DMS153 (cell line): ENCODE measurements at places on chromosomes 6 and 20.

GRCh38 chr20:31569163-31570020 is 35.7 kb upstream of the ID1 start:
- DNase-seq, result no peak

GRCh38 chr6:683742-684440 is 9.0 kb downstream of the EXOC2 start:
- peak; percentile 46 for DNase-seq

- DNase-seq, result no peak
These were observed 157.0 kb downstream of the GJA1 start for GRCh38 chr6:121592261-121592935.

DNA sequence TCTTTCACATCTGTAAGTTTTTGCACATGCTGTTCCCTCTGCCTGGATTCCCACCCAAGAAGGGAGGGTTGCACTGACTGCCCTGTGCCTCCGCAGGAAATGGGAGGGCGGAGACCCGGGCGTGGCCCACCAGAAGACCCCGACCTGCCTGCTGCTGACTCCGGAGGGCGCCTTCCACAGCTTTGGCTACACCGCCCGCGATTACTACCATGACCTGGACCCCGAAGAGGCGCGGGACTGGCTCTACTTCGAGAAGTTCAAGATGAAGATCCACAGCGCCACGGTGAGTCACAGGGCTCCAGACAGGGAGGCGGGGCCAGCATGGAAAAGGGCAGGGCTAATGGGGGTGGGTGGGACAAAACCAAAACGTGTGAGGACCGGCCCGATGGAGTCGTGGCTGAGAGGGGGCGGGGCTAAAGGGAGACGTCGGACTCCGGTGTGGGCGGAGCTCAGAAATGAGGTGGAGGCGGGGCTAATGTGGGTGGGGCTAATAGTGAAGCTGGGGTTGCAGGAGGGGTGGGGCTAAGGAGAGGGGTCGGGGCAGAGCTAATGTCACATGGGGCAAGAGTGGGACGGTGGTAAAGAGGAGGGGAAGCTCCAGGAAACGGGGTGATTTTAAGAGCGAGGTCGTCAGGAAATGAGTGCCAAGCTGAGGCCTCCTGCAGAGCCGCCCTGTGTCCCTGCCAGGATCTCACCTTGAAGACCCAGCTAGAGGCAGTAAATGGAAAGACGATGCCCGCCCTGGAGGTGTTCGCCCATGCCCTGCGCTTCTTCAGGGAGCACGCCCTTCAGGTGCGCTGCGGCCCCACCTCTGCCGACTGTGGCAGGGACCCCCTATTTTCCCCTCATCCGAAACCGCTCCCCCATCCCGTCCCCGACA is 12.6 kb downstream of the HSPA12B start:
- DNase-seq, result peak; percentile 74

- DNase-seq, result no peak
These were observed 220.9 kb downstream of the KIF16B start for GRCh38 chr20:16352321-16352720.

GRCh38 chr6:7260291-7261031 is 52.5 kb downstream of the SSR1 start:
- no peak for DNase-seq

- no peak for DNase-seq
These were observed 258.6 kb upstream of the SPTLC3 start for GRCh38 chr20:12750221-12750620.

- DNase-seq, result no peak
These were observed 22.9 kb upstream of the DDR1 start for GRCh38 chr6:30861257-30862048.

GRCh38 chr6:17417817-17418216 is 24.4 kb downstream of the CAP2 start:
- DNase-seq, result no peak

- DNase-seq, result no peak
These were observed 92.7 kb downstream of the EDN3 start for GRCh38 chr20:59393142-59393541.

DNA sequence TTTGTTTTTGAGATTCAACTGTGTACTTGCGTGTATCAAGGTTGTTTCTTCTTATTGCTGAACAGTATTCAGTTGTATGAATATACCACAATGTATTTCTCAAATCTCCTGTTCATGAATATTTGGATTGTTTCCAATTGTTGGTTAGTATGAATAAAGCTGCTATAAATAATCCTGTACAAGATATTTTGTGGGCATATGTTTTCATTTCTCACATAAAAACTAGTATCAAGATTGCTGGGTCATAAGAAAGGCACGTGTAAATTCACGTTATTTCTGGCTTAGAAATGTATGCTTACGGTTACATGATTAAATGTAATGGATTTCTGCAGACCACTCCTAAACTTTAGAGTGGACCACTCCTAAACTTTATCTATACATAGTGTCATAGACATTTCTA is 96.6 kb downstream of the BTBD3 start:
- no peak for DNase-seq

DNA sequence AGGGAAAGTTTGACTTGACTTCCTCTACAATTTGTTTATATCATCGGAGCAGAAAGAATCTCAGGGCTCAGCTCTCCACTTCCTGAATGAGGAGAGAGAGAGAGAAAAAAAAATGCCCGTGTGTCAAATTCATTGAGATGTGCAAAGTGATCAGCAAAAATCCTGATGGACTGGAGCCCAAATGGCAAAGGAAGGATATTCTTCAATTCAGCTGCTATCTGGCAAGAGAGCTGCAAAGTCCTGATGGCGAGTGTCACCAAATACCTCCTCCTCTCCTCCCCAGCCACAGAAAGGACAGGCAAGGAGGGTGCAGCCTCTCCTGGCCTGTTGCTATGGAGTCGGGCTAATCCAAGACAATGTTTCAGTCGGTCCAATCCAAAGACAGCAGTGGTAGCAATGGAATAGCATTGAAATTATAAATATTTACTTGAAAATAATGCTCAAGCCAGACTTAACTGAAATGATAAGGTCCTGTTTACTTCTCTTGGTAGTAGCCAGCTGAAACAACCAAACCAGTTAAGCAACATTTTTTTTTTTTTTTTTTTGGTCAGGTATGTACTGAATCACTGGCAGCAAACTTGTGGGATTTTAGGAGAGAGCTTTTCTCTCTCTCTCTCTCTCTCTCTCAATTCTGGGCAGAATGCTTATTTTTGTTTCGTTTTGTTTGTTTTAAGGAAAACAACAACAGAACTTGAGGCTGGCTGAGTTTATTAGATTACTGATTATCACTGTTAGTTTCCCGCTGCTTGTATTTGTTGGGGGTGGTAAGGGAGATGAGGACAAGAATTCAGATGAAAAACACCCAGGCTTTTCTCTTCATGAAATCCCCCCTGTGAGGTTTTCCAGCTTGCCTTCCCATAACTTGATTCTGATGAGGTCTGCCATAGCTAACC is 204.2 kb downstream of the BCAS1 start:
- DNase-seq, result peak; percentile 63

GRCh38 chr20:17790296-17790695 is 90.5 kb downstream of the BANF2 start:
- no peak for DNase-seq

- no peak for DNase-seq
These were observed 6.9 kb downstream of the PI3 start for GRCh38 chr20:45181639-45182038.

DNA sequence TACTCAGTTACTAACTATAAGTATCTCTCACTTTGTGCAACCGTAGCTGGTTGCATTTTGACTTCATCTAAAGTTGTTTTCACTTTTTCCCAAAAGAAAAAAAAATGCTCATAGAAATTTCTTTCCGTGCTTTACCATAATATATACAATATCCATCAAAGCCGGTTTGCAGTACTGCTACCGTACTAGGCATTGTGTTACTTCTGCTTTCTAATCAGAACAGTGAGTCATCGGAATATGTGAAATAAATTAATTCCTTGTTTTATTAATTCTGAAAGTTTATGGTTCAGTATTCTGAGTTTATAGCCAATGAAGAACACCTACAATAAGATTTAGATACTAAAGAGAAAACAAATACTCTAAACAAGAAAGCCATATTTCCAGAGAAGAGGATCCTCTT is 72.5 kb downstream of the TNFRSF21 start:
- no peak for DNase-seq

- DNase-seq, result no peak
These were observed 2.4 kb downstream of the NKX2-2 start for GRCh38 chr20:21511485-21511849.

- no peak for DNase-seq
These were observed 53.0 kb downstream of the CDK5RAP1 start for GRCh38 chr20:33348136-33348937.

DNA sequence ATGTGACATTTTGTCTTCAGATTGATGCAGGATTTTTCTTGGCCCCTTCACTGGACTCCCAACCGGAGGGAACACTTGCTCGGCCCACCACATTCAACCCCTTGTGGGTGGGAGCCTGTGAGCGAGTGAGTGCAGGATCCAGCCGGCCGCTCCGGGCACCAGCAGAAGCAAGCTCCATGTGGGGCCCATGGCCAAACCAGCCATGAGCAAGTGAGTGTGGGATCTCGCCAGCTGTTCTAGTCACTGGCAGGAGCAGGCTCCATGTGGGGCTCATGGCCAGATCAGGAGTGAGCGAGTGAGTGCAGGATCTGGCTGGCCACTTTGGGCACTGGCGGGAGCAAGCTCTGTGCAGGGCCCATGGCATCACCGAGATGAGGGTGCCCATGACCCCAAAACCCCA is 42.6 kb downstream of the OSTM1 start:
- DNase-seq, result no peak

DNA sequence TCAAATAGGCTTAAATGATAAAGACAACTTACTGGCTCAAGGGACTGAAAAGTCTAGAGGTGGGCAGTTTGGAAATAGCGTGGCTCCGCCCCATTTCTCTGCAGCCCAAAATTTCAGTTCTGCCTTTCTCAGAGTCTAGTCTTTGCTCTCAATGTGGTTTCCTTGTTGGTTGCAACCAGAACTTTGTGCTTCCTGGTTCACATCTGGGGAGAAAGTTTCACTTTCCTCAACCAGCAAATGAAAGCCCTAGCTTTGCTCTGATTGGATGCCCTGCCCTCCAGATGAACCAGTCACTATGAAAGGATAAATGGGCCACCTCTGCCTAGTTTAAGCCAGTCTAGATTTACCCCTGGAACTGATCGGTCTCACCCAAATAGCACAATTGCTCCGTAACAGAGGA is 14.9 kb downstream of the SYCP2L start:
- DNase-seq, result no peak

- DNase-seq, result no peak
These were observed 227.5 kb downstream of the ATXN1 start for GRCh38 chr6:16533721-16534136.

DNA sequence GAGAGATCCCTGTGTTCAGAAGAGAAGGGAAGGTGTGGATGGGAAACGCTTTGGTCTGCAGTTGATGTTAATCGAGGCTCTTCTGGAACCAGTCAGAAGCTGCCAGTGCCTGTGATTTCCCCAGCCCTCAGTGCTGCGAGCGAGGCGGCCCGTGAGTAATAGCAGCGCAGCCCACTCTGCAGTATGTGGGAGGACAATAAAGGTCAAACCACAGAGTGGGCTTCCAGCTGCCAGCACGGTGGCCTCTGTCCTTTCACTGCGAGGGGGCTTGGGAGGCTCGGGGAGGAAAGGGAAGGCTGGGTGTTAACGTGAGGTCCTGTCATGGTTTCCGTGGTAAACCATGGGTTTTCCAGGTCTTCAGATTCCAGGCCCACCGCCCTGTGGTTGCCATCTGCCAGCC is 32.3 kb upstream of the TAGAP start:
- no peak for DNase-seq

DNA sequence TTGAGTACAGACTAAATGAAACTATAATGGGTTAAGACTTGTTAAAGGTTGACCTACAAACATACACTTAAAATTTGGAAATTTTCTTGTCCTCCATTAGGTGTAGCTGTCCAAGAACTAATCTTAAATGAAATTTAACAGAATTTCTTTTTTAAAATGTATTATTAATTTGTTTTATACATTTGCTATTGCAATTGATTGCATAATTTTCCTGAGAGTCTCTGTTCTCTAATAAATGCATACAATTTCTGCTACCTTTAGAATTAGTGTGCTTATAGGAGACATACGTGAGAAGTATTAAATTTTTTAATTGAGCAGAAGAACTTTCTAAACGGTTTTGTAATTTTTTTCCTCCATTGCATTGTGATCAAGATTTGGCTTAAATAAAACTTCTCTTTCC is 1.5 kb downstream of the FAM135A start:
- DNase-seq, result no peak

- no peak for DNase-seq
These were observed 106.7 kb downstream of the PRDM1 start for GRCh38 chr6:106192824-106193223.

- peak; percentile 21 for DNase-seq
These were observed at the start of gene RRP36 for GRCh38 chr6:43021270-43022047. Gene RRP36, plus strand, starts transcription at chr6:43021623. Its CDS starts 32 bp downstream, at chr6:43021655.

- no peak for DNase-seq
These were observed 19.3 kb upstream of the RAMACL start for GRCh38 chr6:166605752-166606151.

- DNase-seq, result no peak
These were observed 66.7 kb upstream of the ZNF217 start for GRCh38 chr20:53660078-53660909.

- no peak for DNase-seq
These were observed 35.4 kb upstream of the MRPS18A start for GRCh38 chr6:43722920-43723545.

DNA sequence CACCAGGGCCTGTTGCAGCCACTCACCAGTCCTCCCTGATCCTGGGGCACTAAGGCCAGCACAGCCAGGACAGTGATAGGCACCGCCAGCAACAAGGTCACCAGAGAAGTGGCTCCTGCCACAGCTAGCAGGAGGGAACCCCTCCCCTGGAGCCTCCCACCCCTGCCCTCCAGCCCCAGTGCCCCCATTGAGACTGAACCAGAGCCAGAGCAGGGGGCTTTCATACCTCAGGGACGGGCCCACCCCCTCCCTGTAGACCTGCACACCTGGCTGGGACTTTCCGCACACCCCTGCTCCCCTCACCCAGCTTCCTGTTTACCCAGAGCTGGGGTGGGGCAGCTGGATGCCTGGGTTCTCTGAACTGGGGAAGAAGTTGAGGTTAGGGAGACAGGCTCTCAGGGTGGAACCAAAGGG is at the start of gene LTB:
Gene LTB, minus strand, starts transcription at position 195 of the 414 bp plus-strand sequence. Its CDS starts 7 bp downstream, at position 188.
- DNase-seq, result no peak

DNA sequence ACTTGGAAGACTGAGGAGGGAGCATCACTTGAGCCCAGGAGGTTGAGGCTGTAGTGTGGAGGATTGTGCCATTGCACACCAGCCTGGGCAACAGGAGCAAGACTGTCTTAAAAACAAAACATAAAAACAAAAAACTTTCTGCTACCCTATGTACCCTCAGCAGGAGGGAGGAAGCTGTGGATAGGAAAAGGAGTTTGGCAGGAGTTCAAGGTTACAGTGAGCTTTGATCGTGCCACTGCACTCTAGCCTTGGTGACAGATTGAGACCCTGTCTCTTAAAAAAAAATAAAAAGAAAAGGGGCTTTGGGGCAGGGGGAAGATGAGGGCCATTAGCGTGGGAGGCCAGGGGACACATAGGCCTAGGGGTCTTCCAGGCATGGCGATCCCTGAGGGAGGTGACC is 135.7 kb downstream of the DHX35 start:
- DNase-seq, result no peak

DNA sequence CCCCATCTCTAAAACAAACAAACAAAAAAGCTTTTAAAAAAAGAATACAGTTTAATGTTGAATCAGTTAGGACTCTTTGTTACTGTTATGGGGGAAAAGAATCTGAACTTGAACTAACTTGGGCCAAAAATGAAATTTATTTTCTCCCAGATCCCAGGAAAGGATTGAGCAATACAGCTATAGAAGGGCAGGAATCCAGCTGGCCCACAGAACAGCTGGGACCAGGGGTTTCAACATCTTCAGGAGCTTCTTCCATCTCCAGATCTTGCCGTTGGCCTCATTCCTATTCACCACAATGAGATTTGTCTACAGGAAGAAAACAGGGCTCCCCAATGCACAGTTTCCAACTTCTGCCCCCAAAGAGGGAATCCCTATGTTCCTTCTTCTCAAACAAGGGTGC is 43.2 kb upstream of the AKAP12 start:
- DNase-seq, result no peak
